ENCODE measurements at places on chromosomes 2 and 18. TPM values are rescaled to one million over a fixed set of nuclear protein-coding genes. Genes with fewer than 3 reads are reported as not detected.

DNA sequence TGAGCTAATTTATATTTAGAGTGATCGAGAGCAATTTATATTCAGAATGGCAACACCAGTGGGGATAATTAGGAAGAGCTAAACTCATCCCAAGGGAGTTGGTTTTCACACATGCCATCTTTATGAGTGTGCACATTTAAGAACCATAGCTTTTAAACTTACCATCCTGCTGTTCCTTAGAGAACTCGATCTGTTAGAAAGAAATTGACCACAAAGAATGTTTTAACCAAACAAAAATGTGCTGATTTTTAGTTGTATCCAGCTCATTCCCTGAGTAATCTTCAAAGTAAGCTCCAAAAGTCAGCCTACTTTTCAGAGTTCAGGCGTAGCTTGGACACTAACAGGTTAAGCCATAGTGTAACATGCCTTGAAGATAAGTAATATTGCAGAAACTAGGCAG, 12.6 kb downstream of the MYL1 start:
- DNase-seq, result no peak
- no peaks in the 10 kb centered on the region for H3K4me1 ChIP-seq
- H3K4me3 ChIP-seq, result no peak overlapping the region
- no peaks in the 10 kb centered on the region for H3K36me3 ChIP-seq

GRCh38 chr18:55302167-55302833, 285.7 kb downstream of the TCF4 start:
- no peaks in the 10 kb centered on the region for H3K36me3 ChIP-seq
- H3K27ac ChIP-seq, result no peak overlapping the region
- DNase-seq, result no peak

DNA sequence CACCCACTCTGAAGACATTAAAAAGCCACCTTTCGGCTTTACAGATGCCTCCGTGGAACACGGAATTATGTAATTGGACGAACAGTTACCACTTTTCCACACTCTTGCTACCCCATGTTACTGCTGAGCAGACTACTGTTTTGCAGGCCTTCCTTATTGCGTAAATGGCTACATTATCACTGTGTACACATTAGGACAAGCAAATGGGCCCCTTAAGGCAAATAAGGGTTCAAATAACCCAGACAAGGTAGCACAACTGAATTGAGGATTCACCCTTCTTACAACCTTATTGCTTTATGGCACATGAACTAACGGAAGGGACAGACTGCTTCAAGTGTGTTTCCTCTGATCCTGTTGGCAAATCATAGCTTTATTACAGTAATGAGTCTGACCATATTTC, 832.2 kb upstream of the FANCL start:
- H3K27me3 ChIP-seq, result no peaks in the 10 kb centered on the region
- no peaks in the 10 kb centered on the region for H3K36me3 ChIP-seq
- H3K27ac ChIP-seq, result no peak overlapping the region
- DNase-seq, result no peak

DNA sequence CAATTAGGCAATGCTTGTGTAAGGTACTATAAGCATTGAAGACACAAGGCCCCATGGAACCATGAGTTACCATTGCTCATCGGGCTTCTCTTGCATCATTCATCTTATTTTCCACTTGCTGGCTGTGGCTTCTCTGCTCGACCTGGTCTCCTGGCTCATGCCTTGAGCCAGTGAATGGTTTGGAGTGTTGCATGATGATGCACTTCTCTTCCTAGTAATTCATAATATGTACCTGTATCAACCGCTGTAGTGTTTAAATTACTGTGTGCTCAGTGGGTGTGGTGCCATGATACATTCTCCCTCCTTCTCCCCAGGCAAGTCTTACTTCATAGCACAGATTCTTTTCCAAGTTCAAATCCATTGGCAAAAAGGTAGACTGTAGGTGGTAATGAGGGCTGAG, 66.8 kb downstream of the ABCA12 start:
- no peaks in the 10 kb centered on the region for H3K4me1 ChIP-seq
- no peak overlapping the region for H3K27ac ChIP-seq
- no peak for DNase-seq
- H3K4me3 ChIP-seq, result no peak overlapping the region

DNA sequence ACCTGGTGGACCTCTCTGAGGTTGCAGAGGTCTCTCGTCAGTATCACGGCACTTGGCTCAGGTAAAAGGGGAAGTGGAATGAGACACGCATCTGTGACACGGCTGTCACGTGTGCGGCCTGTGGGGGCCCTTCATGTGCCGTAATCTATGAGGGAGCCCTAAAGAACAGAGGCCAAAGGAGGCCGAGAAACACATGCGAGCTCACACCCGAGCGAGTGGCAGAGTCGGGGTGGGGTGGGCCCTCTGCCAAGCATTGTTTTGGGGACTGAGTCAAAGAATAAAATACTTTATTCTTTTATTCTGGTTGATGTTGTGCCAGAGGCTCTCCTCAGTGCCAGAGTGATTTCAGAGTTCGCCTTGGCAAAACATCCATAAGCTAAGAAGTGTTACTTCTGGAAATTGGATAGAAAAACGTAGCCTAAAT, 43.3 kb downstream of the PLB1 start:
- H3K36me3 ChIP-seq, result no peaks in the 10 kb centered on the region
- H3K27ac ChIP-seq, result peak overlapping the region; percentile 10
- H3K4me1 ChIP-seq, result peaks cover 21% of the 10 kb centered on the region
- H3K27me3 ChIP-seq, result no peaks in the 10 kb centered on the region

DNA sequence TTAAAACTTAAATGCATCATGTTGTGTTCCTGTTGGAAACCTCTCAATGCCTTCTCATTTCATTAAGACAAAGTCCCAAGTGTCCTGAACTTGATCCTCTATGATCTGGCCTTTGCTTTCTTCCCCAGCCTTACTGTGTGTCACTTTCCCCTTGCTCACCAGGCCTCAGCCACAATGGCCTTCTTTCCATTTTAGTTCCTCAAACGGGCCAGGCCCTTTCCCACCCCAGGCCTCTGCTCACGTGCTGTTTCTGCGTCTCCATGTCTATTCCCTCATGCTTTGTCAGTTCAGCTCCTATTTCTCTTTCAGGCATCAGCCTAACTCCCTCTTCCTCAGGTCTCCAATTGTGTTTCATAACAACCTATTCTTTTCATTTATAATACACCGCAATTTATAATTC, 19.5 kb downstream of the CXCR4 start:
- no peaks in the 10 kb centered on the region for H3K4me1 ChIP-seq
- H3K27me3 ChIP-seq, result no peaks in the 10 kb centered on the region
- H3K4me3 ChIP-seq, result no peak overlapping the region
- H3K36me3 ChIP-seq, result no peaks in the 10 kb centered on the region

DNA sequence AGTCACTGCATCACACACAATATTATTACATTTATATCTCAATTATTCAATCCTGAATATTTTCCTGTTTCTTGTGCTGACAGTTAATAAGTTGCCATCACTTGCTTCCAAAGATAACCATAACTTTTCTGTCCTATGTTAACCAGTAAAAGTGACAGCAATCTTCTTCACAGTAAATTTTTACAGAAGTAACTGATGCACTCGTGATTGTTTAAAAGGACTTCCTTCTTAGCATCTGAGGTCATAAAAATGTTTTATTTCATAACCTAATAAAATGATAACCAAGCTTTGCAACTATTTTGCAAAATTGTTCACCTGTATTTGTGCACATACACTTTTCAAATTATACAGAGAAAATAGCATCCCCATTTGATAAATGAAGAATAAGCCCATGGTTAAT, 20.6 kb upstream of the ANKRD62 start:
- H3K4me1 ChIP-seq, result no peaks in the 10 kb centered on the region
- no peaks in the 10 kb centered on the region for H3K27me3 ChIP-seq
- H3K36me3 ChIP-seq, result no peaks in the 10 kb centered on the region
- H3K4me3 ChIP-seq, result no peak overlapping the region

DNA sequence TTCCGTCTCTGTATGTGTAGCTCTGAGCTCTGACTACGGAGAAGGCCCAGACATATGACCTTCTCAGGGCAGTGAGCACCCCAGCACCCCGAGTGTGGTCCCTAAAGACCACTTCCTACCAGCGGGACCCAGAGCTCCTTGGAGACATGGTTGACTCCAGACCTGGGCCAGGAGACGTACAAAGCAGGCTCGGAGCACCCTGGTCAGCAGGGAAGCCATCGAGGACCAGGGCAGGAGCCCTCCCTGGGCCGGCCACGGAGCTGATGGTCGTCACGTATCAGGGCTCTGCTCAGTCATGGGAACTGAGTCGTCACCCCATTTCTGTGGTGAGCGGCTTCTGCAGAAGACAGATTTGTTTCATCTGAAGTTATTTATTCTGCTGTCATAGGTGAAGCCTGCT, 12.8 kb upstream of the NEU4 start:
- no peaks in the 10 kb centered on the region for H3K36me3 ChIP-seq
- H3K27ac ChIP-seq, result no peak overlapping the region
- no peaks in the 10 kb centered on the region for H3K27me3 ChIP-seq
- no peaks in the 10 kb centered on the region for H3K4me1 ChIP-seq

DNA sequence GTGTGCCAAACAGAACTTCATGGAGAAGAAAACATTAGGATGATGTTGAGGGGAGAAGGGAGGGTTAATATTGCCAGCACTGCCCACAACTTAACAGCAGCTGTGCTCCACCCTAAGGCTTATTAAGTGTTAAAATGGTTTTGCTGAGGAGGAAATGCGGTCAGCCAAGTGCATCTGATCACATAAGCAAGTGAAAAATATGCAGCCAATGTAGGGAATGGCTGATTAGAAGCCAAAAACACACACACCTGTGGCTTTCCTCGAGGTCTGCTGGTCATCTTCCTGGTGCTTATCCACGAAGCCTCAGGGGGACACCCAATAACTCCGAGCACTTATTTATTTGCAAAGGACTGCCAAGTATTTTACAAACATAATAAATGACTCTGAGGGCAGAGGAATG, 66.3 kb upstream of the GPR45 start:
- no peak for DNase-seq
- H3K27me3 ChIP-seq, result no peaks in the 10 kb centered on the region

DNA sequence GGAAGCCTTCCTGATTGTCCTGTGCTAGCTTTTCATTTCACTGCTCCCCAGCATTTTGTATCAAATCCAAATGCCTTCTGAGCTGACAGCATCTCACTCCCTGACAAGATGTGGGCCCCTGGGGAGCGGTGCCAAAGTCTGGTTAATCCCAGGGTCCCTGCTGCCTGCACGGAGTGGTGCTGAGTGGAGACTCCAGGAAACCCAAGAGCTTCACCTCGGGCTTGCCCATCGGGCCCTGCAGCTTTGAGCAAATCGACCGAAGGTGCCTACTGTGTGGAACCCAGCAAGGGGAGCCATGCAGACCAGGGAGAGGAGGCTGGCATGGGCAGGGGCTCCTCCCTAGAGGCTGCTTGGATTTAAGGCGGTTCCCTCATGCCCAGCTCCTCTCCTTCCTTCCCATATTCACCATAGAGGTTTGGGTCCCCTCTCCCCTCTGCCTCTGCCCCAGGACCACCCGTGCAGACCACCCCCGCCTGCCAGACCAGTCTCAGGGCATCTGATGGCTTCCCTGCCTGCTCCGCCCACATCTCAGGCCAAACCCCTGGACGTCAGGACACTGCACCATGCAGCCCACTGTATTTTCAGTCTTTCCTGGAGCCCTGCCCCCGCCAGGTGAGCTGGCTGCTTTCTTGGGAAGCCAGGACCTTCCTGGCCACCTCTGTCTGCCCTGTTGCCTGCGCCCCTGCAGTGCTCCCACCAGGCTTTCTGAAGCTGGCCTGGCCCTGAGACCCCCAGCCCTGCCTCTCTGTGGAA, 37.8 kb downstream of the RRM2 start:
- no peak overlapping the region for H3K27ac ChIP-seq
- H3K36me3 ChIP-seq, result no peaks in the 10 kb centered on the region
- no peak overlapping the region for H3K4me3 ChIP-seq
- no peak for DNase-seq
- H3K4me1 ChIP-seq, result no peaks in the 10 kb centered on the region
- no peaks in the 10 kb centered on the region for H3K27me3 ChIP-seq

DNA sequence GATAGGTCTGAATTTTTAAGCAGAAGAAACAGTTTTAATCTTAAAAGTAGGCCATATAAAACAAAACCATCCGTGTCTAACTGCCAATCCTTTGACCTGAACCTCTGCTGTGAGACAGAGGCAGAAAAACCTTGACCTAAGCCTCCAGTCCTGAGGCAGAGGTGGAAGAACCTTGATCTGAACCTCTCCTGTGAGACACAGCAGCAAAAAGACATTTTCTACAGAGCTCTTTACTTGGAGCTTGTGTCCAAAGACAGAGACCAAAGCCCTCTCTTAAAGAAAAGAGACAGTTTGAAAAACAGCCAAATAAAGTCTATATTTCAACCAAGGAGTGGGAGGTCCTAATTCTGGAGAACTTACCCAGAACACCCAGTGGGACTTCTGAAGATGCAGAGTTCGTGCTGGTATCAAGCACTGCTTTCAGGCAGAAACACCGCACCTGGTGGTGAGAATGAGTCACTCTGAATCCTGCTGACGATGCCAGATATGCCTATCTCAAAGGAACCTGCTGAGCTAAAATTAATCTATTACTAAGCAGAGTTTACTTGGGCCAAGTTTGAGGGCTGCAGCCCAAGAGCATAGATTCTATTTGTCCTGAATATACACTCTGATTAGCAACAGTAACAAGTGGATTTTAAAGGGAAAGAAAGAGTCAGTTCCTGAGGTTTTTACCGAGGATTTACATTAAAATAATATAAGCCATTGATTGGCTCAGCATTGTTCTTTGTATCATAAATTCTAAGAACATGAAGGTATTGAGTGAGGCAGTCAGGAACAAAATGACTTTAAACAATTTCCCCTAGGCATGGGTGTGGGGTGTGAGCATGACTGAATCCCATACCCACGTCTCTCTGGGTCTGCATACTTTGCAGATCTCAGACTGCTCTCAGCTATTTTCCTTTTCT, 806.4 kb downstream of the TRIB2 start:
- no peak overlapping the region for H3K4me3 ChIP-seq
- no peaks in the 10 kb centered on the region for H3K27me3 ChIP-seq
- H3K4me1 ChIP-seq, result no peaks in the 10 kb centered on the region
- no peak for DNase-seq

DNA sequence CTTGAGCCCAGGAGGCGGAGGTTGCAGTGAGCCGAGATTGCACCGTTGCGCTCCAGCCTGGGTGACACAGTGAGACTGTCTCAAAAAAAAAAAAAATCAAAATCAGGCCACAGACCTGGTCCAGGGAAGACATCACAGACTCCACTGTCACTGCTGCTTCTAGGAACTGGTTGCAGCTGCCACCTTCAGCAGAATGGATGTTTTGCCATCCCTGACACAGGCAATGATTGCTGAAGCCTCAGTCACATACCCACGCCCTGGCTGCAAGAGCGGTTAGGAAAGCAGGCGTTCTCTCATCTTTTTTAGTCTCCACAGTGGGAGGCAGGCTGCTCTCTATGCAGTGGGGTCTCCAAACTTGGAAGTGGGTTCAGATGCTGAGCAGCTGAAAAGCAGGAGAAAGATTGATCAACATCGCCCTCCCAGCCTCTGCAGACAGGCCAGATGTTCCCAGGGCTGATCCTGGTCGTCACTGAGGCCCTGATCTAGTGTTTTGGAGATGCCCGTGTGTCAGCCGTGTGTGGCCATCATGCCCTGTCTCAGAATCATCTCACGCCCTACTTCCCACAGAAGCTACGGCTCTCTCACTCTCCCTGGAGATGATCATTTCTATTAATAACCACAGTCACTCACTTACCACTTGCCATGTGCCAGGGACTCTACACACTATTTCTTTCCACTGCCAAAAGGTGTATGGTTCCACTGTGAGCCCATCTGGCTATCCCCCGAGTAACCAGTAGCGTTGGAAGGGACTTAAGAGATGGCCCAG, 91.8 kb downstream of the PLB1 start:
- H3K27ac ChIP-seq, result no peak overlapping the region
- no peaks in the 10 kb centered on the region for H3K36me3 ChIP-seq
- H3K4me3 ChIP-seq, result no peak overlapping the region

Gene CNRIP1
- total RNA-seq, result 18.3 TPM

Gene IL36A
- total RNA-seq, result not detected

Gene SNRPD1
- 8.5 TPM for total RNA-seq

Gene WDR75
- total RNA-seq, result 28.1 TPM

Gene CD8B2
- 0.24 TPM for total RNA-seq

Gene SETBP1
- total RNA-seq, result 32.1 TPM

Gene GCG
- not detected for total RNA-seq

All from thyroid gland (tissue), 4 donors.